ENCODE measurements at places on chromosomes 3 and 15.

- no peak for DNase-seq
Observed at GRCh38 chr15:98548139-98548971, 100.0 kb upstream of the IGF1R start.

DNA sequence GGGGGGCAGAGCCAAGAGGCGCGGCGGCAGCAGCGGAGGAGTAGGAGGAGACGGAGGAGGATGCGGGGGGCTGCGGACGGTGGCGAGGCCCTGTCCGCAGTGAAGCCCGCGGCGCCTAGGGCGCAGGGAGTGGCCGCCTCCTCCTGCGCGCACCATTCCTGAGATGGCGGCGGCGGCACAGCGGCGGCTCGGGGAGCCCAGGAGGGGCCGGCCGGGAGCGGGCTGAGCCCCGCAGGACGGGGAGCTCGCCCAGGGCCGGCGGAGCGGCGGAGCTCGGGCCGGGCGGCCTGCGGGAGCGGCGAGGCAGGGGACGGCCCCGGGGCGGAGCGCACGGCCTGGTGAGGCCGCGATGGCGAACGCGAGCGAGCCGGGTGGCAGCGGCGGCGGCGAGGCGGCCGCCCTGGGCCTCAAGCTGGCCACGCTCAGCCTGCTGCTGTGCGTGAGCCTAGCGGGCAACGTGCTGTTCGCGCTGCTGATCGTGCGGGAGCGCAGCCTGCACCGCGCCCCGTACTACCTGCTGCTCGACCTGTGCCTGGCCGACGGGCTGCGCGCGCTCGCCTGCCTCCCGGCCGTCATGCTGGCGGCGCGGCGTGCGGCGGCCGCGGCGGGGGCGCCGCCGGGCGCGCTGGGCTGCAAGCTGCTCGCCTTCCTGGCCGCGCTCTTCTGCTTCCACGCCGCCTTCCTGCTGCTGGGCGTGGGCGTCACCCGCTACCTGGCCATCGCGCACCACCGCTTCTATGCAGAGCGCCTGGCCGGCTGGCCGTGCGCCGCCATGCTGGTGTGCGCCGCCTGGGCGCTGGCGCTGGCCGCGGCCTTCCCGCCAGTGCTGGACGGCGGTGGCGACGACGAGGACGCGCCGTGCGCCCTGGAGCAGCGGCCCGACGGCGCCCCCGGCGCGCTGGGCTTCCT, at the start of gene GPR27:
Gene GPR27, plus strand, starts transcription at position 155 of the 909 bp plus-strand sequence. Its CDS starts 195 bp downstream, at position 350.
- no peak for DNase-seq

- DNase-seq = no peak
Observed at GRCh38 chr15:39542385-39543065, 38.4 kb upstream of the THBS1 start.

- peak; percentile 37 for DNase-seq
Observed at GRCh38 chr15:60585743-60586708, 107.1 kb upstream of the ICE2 start.

DNA sequence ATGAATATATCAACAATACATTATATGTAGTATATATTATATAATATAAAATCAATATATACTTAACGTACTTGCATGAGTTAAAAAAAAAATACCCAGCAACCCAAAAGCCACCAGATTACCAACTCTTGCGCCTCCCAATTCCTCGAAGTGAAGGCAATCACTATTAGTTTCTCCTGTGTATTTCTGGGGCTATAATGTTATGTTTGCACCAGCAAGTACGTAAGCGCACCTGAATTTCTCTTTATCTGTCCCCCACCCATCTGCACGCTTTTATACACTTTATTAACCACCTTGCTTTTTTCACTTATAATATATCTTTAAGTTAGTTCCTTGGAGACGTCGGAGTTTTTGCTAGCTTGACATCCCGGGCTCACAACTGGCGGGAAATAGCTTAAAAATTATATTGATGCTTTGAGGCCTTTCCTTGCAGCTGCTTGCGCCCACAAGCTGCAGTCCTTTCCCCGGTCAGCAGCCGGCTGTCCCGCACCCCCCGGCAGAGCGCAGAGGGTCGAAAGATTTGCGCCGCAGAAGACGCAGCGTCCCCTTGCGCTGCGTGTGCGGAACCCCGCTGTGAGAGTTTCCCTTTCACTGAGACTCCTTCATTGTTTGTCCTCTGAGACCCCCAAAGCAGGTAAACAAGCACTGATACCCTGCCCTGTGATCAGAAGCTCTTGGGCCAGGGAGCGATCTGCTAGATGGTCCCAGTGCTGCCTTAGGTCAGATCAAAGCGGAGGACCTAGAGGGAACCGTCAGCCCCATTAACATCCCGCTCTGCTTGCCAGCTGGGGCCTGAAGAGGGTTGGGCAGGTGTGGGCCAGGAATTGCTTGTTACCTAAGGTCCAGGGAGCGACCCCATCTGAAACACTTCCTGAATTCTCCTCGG, 8.9 kb upstream of the EOMES start:
- DNase-seq = no peak

DNA sequence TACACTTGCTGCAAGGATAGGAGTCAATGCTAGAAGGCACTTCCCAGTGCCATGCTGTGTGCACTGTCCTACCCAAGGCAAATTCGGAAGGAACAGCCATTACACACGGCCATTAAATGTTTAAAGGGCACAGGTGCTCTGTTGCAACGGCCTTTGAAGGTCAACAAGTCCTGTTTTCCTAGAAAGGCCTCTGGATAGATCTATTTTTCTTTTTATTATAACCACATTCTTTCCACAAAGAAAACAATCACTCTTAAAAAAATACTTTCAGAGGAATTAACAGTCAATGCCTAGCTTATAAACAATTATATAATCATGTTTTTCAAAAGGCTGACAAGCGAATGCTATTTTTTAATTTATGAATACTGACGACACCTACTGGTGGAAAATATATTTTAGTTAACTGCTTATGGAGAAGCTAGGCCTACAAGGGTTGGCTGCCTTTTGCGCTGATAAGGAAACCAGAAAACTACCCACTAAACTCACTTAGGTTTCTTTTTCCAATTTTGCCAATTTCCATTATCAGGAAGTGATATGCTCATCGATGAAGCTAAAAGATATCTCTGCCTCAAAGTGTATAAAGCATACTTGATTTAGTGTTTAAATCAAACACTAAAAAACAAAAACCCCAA, 2.4 kb downstream of the ARHGEF3 start:
- DNase-seq = no peak

- no peak for DNase-seq
Observed at GRCh38 chr15:45640616-45641015, 5.8 kb downstream of the SQOR start.

DNA sequence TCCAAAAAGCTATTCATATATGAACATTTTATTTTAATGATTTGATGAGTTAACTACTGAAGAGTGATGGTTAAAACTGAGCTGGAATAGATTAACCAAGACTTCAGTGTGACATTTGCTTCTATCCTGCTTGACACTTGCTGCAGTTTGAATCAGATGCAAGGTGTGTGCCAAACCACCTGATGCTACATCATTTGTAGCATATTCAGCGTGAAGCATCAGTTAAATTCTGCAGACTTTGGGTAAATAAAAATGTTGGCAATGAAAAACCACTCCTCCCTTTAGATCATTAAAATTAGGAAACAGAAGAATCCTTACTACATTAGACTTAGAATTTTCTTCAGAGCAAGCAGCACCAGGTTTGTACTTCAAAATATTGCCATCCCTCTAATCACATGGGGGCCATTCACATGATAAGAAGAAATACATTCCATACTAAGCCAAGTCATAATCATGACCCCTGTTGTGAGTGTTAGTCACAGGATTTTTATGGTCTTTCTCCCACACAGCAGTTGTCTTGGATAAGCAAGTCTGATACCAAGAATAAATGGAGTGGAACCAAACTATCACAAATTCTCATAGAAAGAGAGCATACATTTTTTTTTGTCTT, 160.7 kb upstream of the TNIK start:
- no peak for DNase-seq

DNA sequence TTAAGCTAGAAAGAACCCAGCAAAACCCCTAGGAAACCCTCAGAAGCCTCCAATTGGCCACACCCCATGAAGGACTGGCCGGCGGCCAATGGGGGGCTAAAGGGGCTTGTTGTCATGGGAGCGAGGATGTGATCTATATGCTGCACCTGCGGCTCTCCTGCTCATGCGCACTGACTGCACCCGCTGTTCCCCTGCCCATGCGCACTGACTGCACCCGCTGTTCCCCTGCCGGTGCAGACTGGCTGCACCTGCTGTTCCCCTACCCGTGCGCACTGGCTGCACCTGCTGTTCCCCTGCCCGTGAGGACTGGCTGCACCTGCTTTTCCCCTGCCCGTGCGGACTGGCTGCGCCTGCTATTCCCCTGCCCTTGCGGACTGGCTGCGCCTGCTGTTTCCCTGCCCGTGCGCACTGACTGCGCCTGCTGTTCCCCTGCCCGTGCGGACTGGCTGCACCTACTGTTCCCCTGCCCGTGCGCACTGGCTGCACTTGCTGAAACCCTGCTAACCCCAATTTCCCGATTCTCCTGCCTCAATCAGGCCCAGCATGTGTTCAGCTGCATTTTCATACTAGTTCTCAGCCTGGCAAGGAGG, 16.8 kb upstream of the MCCC1 start:
- no peak for DNase-seq

DNA sequence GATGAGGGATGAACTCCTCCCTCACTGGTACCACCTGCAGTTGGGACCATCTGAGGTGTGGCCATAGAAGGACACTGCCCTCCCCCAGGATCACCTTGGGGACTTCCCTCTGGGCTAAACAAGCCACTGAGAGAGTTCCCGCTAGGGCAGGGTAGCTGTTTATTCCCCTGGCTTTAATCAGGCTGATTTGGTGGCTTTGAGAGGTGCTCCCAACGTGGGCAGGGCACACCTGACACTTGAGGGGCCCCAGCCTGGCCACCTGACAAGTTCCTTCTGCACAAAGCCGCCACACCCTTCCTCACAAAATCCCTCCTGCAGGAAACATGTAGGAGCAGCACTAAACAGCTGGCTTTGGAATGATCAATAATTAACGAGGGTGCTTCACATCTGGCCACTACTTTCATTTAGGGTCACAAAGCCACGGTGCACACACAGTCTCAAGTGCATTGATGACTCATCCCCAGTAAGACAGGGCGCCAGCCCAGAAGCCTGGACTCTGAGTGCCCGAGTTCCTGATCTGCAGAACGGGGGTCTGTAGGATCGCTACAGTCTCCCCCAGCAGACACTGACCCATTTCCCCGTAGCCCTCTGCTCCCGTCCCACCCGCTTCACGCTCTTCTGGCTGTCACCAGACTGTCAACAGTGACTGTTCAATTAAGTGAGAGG, 75.1 kb downstream of the ATP10A start:
- DNase-seq = no peak

GRCh38 chr3:109888026-109888425, 550.7 kb upstream of the DPPA4 start:
- DNase-seq = no peak

- no peak for DNase-seq
Observed at GRCh38 chr3:188037195-188037718, 116.7 kb upstream of the LPP start.

- no peak for DNase-seq
Observed at GRCh38 chr3:8301977-8302735, 199.5 kb upstream of the LMCD1 start.

- DNase-seq = no peak
Observed at GRCh38 chr3:12828751-12829150, 12.6 kb downstream of the RPL32 start.

- no peak for DNase-seq
Observed at GRCh38 chr3:3586843-3587646, 212.2 kb upstream of the LRRN1 start.

DNA sequence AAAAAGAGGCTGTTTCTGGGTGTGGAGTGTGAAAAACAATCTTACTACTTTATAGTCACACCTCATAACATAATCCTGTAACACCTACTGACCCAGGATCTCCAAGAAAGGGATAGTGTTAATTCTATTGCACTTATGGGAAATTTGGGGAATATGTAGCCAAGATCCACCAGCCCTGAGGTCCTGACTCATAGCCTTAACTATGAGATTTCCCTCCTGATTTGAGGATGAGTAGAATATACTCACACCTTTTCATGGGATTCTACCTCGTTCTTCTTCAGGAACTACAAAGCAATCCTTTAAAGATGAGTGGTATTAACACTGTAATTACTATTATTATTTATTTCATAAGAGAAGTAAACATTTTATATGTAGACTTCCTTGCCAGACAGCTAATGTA, 315.2 kb downstream of the MECOM start:
- no peak for DNase-seq

DNA sequence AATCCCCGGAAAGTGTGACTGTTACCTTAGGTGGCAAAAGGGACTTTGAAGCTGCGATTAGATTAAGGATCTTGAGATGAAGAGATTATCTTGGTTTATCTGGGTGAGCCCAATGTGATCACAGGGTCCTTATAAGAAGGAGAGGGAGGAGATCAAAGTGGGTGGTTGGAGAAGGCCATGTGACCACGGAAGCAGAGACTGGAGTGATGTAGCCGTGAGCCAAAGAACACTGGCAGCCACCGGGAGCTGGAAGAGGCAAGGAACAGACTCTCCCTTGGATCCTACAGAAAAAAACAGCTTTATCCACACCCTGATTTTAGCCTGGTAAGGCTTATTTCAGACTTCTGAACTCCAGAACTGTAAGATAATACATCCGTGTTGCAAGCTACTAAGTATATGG, 29.9 kb downstream of the CRABP1 start:
- DNase-seq = no peak

- DNase-seq = no peak
Observed at GRCh38 chr15:25563596-25563995, 124.8 kb upstream of the UBE3A start.

DNA sequence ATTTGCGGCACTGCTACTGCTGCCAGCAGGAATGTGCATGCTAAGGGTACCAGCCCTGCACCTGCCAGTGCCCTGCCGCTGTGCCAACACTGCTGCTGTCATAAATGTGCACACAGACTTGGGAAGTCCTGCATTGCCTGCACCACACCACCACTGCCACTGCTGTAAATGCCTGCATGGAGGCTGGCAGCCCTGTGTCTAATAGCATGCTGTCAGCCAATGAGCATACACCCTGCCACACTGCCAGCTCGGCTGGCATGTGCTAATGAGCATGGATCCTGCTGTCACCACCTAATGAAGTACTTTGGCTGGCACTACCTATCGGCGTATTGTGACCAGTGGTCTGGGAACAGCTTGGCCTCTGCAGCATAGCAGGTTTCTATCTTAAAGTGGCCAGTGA, 981.8 kb upstream of the GBE1 start:
- no peak for DNase-seq

DNA sequence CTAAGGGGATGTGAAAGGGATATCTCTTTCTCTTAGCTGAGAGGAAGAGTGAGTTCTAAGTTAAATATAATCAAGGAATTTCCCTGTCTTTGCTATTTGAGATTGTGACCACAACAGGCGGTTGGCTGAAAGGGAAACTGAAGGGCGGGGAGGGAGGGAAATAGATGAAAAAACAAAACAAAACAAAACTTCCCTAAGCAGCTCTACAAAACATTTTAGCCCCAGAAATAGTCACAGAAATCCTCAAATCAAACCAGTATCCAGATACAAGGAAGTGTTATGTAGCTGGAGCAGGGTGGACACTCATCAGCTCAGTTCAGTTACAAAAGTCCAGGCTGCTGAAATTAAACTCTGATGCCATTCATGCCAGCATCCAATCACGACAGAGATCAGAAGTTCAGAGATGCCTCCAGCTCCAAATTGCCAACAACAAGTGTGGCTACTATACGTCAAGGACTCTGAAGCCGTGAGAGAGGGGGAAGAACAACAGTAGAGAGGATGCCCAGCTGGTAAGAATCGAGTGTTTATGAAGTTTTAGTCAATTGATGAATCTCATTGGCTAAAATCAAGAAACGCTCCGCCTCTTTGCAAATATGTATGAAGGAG, 319 bp upstream of the TP63 start:
- no peak for DNase-seq
